Fibroblast of mammary gland (primary cell): ENCODE measurements at places on chromosomes 5 and 9.

GRCh38 chr5:172878933-172879752 is 45.1 kb downstream of the ERGIC1 start:
- DNase-seq: peak; percentile 79

GRCh38 chr9:130659699-130660248 is 4.6 kb upstream of the PRDM12 start:
- no peak for DNase-seq

DNA sequence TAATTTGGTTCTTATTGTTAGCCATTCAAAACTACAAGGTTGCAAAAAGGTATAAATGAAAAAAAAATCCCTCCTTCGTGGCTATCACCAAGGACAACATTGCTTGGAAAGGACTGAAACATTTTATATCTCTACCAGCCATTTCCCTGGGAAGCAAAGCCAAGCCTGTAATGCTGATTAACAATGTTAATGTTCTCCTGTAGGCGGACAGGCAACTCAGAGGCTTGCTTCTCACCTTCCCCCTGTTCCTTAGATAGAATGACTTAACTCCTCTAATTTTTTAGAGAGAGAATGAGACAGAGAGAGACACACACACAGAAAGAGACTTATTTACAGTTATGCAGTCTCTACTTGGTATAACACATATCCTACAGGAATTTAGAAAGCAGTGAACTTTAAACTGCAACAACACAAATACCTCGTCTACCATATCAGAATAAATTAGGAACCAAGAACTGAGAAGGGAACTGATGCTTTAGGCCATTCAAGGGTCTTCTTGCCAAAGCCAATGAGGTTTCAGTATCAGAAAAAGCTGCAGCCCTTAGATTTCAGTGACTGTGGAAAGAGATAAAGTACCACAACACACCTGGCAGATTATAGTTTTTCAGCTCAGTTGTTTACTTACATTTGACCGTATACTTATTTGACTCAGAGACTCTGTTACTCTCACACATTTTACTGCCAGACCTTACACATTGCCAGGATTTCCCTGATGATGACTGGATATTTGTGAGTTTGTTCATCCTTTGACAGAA is 20.9 kb upstream of the MAN2A1 start:
- DNase-seq: no peak

- peak; percentile 97 for DNase-seq
Measured at GRCh38 chr9:13386935-13387733, 107.6 kb upstream of the MPDZ start.

DNA sequence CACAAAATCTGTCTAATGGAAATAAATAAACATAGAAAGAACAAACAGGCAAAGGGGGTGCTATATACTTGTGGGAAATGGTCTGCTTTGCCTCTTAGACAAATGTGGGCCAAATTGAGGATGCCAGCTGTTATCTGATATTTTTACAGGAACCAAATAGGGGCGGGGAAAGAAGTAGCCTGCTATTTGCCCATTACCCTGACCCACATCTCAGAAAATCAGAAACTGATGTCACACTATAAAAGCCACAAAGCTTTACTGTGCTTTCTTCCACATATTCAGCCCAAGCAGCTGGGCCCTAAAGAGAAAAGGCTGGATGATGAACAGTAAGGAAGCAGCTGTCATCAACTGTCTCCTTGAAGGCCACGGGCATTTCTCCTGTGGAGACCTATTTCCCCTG is 97.3 kb downstream of the ELAVL2 start:
- no peak for DNase-seq

GRCh38 chr5:72093217-72093616 is 14.1 kb upstream of the MAP1B start:
- DNase-seq: peak; percentile 61

DNA sequence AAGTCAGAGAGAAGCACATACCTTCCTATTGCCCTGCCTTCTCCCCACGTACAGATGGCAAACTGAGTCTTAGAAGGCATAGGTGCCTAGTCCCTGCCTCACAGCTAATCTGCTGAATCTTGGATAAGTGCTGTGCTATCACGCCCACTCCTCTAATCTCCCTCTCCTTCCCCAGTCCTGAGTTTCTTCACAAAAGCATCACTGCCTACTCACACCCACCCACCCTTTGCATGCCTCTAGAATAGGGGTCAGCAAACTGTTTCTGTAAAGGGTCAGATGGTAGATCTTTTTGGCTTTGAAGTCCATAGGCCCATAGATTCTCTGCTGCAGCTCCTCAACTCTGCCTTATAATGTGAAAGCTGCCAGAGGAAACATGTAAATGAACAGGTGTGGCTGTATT is 23.2 kb upstream of the JADE2 start:
- no peak for DNase-seq

DNA sequence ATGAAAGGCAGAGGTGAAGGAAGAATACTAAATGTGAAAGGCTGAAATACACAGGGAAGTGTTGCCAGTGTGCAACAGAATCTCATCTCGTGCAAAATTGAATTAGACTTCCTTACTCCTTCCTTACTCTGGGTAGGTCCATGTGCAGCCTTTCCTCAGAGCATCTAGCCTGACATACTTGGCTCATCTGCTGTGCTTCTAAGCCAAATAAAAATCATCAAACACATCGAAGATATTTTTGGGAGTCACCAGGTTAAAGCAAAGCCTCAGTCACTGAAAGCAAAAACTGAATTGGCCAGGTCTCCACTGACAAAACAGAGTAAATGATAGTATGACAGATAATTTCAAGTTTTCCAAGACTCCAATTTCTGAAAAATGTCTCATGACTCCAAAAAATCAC is 19.3 kb downstream of the STARD4 start:
- DNase-seq: no peak

DNA sequence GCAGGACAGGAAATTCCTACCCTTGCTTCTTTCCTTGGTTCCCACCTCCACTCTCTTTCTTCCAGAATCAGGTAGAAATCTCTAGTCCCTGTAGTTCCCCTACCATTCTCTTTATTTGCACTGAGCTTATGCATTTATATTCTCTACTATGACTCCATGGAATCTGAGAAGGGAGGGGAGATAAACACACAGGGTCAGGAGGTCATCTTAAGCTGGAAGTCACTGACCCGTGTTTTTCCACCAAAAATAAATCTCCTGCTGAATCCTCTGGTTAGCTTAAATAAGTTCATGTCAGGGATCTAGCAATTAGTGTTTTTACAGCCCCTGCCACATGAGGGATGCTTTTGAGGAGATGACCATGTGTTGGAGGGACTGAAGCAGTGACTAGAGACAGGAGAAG is 3.7 kb downstream of the ACTL7B start:
- no peak for DNase-seq

- no peak for DNase-seq
Measured at GRCh38 chr5:16406023-16406422, 59.6 kb downstream of the ZNF622 start.

GRCh38 chr5:6404129-6404528 is 25.8 kb upstream of the MED10 start:
- peak; percentile 68 for DNase-seq

GRCh38 chr5:143258559-143259253 is 144.8 kb downstream of the NR3C1 start:
- DNase-seq: peak; percentile 69

DNA sequence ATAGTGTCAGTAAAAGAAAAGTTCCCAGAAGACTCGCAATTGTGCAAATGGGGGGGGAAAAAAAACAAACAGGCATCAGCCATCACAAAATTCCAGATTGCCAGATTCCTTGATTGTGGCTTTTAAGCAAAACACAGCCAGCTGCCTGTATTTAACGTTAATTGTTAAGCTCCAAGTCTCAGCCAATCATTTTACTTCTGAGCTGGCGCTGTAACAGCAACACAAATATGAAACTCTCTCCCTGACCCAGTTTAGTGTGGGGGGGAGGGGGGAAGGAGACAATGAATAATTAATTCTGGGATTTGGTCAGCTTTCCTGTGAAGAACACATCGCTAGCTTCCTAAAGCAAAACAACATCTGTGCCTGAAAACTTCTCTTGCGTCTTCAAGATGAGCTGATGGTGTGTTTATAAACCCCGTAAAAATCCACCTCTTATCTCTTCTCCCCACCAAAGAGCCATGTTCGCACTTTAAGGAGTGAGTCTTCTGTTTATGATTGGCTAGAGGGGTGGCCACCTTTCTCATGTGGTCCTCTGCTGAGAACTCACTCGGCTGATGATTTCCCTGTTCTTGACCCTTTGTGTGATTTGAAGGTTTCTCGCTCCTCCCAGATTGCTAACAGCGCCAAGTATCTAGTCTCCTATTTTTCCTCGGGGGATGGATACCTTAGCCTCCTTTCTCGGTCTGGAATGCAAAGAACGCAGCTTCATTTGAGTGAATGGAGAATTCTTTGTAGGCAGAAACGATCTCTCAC is 160.2 kb upstream of the DAPK1 start:
- peak; percentile 24 for DNase-seq

DNA sequence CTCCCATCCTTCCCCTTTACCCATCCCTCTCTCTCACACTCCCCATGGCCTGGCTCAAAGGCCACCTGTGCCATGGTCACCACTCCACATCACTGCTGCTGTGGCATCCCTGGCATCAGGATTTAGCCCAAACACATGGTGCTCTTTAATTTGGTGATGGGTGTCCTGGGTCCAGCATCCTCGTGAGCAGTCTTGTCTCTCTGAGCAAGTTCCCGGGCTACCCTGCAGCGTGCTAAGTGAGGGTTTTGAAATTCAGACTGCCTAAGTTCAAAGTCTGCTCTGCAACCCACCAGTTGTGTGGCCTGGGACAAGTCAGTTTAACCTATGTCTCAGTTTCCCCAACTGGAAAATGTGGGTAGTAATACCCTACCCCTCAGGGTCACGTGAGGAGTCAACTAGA is 39.9 kb downstream of the WHRN start:
- no peak for DNase-seq

- peak; percentile 76 for DNase-seq
Measured at GRCh38 chr9:133371261-133371711, 4.6 kb downstream of the SURF4 start.

- peak; percentile 40 for DNase-seq
Measured at GRCh38 chr5:43663916-43664315, 60.9 kb downstream of the NNT start.

- no peak for DNase-seq
Measured at GRCh38 chr9:83041771-83042170, 21.2 kb downstream of the RASEF start.

- DNase-seq: no peak
Measured at GRCh38 chr9:89880721-89881120, 275.9 kb downstream of the GADD45G start.

DNA sequence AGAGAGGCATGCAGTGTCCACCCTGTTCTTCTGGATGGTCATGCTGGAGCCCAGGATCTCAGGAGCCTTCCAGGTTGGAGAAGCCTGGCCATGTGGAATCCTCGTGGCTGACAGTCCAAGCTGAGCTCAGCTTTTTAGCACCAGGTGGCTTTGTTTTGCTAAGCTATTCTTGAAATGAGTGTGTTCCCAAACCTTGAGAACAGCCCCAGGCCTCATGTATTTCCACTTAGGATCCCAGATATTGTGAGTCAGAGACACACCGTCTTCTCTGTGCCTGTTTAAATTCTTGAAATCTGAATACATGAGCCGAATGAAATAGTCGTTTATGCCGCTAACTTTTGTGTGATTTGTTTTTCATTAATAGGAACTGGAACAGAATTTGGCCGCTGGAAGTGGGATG is 61.2 kb downstream of the IRX2 start:
- no peak for DNase-seq
